ENCODE measurements at places on chromosomes 2 and 18.

DNA sequence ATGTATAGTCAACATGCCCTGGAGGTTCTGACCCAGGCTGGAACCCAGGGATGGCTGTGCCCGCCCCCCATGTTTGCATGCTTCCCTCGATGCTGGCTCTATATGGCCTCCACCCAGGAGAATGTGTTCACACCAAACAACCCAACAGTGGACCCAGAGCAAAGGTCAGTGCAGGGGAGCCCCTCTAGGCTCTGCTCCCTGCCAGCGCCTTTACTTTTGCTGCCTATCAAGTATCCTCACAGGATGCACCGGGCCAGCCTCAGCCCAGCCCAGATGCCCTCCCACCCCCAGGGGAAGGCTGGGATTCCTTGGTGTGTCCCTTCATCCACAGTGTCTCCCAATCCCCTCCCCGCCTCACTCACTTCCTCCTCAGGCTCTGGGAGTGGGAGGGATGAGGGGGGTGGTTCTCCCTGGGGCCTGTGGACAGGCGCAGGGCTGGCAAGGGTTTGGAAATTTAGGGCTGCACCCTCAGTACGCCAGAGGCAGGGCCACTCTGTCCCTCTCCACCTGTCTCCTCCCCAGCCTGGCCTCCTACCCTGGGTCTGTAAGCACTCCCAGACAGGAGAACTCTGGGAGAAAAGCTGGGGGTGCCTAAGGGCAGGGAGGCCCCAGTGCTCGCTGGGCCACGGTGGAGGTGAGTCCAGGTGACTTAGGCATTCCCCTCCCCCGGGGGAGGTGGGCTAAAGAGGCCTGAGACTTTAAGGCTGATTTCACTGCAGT lies 2.3 kb downstream of the ATP6V1B1 start:
- DNase-seq = no peak

DNA sequence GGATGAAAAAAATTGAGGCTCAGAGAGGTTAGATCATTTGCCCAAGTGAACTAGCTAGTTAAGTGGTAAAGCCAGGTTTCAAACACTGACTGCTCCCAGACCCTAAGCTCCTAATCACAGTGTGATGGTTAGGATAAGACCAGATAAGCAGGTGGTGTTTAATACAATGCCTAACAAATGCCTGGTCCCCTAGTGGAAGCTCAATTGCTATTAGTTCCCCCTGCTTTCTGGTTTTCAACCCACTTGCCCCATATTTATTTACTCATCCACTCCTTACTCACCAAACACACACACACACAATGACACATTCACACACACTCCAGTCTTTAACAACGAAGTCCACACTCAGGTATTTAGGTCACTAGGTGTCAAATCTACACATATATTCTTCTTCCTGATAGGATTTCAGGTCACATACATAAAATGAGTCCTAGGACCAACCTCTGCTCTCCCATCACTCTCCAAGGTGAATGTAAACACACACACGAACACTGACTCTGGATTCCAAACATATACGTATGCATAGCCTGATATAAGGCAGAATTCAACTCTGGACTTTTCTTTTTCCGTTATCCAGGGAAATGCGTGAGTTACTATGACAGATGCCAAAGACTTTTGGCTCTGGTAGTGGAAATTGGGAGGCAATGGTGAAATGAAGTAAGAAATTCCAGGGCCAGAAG lies 73.6 kb upstream of the TSPYL6 start:
- no peak for DNase-seq

DNA sequence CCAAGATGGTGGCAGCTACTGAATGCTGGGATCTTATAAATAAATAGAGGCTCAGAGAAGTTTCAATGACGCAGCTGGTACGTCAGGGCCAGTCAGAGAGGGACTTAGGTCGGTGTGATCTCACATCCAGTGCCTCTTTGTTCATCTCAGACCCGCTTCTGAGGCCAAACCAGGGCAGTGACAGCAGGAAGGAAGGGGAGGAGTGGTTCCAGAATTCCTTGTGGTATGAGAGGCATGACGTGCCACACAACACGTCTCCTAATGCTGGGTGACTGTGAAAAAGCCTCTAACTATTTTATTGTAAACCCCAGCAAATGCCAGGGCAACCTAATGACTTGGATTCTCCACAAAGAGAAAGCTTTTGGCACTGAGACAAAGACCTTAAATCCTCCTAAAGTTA lies 423.3 kb downstream of the LPIN1 start:
- DNase-seq = no peak

- DNase-seq = no peak
Measured at GRCh38 chr2:230932556-230933511, 7.8 kb upstream of the GPR55 start.
